Activated CD4-positive, alpha-beta T cell treated with anti-CD3 and anti-CD28 coated beads for 36 hours (primary cell): ENCODE measurements at places on chromosomes 2 and 18. TPM values are rescaled to one million over a fixed set of nuclear protein-coding genes. Genes with fewer than 3 reads are reported as not detected.

Gene APLF
- total RNA-seq = 2.5 TPM

DNA sequence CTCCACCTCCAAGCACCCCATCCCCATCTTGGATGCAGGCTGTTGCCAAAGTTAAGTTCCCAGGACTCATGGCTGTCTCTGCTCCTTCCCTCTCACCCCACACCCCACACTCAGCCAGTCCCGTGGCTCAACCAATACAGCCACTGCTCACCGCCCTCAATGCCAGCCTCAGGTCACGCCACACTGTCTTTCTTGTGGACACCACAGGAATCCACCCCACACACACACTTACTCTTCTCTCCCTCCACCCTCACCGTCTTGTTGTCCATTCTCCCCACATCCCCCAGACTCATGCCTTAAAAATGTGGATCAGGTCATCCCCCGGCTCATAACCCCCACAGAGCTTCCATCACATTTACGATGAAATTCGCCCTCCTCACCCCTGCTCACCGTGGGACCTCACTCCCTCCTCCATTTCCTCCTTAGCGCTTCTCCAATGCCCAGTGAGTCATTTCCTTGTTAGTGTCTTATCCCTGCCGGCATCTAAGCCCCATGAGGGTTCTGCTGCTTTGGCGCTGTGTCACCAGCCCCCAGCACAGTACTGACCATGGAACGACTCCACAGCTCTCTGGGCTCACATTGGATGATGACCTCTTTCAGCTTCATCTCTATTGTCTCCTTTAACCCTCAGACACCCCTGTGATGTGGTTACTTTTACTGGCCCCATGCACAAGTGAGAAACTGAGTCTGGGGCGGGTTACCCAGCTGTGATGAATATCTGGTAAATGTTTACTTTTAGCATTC is 13.8 kb downstream of the MLPH start:
- no peak for DNase-seq

Gene CTAGE1
- not detected for total RNA-seq

GRCh38 chr2:73368781-73369180 is 16.9 kb upstream of the ALMS1 start:
- DNase-seq = no peak

DNA sequence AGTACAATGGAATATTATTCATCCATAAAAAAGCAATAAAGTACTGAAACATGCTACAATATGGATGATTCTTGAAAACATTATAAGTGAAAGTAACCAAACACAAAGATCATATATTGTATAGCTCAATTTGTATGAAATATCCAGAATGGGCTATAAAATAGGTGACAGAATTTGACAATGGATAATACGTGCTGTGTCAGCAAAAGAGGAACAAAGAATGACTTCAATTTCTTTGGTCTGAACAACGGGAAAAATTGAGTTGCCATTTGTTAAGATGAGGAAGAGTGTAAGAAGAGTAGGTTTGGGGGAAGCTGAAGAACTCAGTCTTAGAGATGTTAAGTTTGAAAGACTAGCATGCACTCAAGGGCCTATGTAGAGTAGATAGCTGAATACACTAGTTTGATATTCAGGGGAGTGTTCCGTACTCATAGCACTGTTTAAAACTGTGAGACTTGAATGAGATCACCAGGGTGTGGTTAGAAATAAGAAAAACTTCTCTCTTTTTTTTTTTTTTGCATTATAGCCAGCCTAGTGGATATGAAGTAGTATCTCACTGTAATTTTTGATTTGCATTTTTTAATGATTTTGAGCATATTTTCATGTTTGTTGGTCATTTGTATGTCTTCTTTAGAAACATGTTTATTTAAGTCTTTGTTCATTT is 213.6 kb downstream of the NR4A2 start:
- no peak for DNase-seq

- DNase-seq = no peak
Observed at GRCh38 chr18:10188971-10189810, 265.2 kb upstream of the APCDD1 start.

- DNase-seq = peak; percentile 54
Observed at GRCh38 chr2:113157897-113158753, 15.6 kb upstream of the PSD4 start.

DNA sequence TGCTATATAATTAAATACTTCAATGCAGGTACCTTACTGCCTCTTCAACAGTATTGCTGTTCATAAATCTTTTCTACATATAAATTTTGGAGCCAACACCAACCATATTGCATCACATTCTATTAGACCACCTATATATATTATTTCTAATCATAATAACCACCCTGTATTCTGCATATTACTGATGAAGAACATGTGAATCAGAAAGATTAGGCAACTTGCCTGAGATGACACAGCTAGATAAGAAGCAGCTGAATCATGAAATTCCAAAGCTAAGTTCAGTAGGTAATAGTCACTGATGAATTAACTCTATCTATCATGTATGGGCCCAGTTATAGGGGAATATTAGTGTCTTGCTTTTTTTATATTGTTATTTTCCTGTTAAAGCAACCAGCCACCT is 161.8 kb downstream of the AGPS start:
- no peak for DNase-seq

Gene FAM237A
- total RNA-seq = not detected

- DNase-seq = no peak
Observed at GRCh38 chr2:236167297-236168109, 683 bp downstream of the GBX2 start.

Gene SULT1C2
- not detected for total RNA-seq

Gene TMEFF2
- total RNA-seq = not detected

Gene PSMA8
- 1.4 TPM for total RNA-seq

Gene FAHD2A
- 41.2 TPM for total RNA-seq

GRCh38 chr2:239756031-239756789 is 268.9 kb downstream of the NDUFA10 start:
- no peak for DNase-seq

DNA sequence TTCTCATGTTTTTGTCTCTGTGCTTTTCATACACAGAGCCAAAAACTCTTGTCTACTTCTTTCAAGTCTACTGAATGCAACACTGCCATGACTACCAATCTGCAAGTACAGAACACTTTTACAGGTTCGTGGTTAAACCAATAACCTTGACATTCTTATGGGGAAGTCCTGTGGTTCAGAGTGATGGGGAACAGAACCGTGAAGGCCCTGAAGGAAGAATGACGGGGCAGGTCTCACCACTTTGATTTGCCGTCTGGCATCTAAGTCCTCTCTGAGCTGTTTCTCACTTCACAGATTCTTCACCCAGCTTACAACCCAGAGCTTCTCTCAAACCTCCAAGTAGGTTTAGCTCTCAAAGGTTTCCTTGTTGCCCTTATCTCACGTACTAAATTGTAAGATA is 117.5 kb upstream of the SNTG2 start:
- peak; percentile 14 for DNase-seq

Gene SERPINB12
- total RNA-seq = not detected

DNA sequence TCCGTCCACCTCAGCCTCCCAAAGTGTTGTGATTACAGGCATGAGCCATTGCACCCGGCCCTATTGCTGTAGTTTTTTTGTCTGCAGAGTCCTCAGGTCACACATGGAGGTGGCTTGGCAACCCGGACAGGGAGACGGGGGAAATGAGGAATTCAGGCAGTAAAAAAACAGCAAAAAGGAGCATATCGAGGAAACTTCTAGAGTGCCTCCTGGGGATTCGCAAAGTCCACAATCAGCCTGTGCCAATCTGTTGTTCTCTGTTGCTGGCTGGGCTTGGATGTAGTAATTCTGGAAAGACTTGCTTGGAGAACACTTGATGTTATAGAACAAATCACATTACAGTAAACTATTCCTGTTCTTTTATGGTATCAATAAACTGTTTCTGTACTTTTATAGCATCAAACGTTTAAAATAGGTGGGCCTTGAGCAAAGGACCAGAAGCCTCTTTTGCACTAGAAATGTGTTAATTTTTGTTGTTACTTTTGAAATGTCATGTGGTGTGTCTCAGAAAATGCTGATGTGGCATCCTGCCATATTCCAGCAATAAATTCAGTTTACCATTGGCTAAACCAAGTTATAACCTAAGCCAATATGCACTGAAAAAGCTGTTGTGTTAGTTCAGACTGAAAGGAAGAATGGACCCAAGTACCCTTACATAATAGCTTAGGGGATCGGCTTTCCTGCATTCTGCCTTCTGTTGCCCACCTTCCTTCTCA is 14.4 kb downstream of the ELAC1 start:
- no peak for DNase-seq

DNA sequence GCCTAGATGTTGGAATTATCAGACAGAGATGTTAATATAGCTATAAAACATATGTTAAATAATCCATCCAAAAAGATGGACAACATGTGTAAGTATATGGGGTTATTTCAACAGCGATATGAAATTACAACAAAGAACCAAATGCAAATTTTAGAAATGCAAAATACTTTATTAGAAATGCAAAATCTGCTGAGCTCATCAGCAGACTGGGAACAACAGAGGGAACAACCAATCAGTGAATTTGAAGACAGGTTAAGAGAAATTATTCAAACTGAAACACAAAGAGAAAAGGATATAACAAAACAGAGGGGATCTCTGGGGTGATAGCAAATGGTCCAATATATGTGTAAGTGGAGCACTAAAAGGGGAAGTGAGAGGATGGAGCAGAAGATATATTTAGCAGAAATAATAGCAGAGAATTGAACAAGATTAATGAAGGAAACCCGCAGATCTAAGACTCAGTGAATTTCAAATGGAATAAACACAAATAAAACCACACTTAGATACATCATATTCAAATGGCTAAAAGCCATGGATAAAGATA is 13.5 kb upstream of the HS6ST1 start:
- no peak for DNase-seq

GRCh38 chr2:184765112-184765895 is 167.0 kb downstream of the ZNF804A start:
- DNase-seq = no peak

Gene GAL3ST2
- total RNA-seq = 1.0 TPM

DNA sequence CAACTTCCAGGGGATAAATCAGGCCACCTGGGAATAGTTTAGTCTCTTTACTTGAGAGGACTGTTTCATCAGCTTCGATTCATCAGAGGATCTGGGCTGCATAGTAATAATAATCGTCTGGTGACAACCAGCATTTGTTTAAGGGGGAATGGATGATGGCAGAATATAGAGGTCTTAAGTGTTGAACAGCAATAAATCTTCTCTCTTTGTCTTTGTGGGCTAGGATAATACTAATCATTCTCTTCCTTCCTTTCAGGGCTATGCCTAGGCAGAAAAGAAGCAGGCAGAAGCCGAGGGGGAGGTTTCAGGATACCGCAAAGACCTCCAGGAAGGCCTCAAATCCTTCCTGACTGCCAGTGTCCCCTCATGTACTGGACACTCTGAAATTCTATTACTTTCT is 150.4 kb upstream of the GAREM1 start:
- no peak for DNase-seq

DNA sequence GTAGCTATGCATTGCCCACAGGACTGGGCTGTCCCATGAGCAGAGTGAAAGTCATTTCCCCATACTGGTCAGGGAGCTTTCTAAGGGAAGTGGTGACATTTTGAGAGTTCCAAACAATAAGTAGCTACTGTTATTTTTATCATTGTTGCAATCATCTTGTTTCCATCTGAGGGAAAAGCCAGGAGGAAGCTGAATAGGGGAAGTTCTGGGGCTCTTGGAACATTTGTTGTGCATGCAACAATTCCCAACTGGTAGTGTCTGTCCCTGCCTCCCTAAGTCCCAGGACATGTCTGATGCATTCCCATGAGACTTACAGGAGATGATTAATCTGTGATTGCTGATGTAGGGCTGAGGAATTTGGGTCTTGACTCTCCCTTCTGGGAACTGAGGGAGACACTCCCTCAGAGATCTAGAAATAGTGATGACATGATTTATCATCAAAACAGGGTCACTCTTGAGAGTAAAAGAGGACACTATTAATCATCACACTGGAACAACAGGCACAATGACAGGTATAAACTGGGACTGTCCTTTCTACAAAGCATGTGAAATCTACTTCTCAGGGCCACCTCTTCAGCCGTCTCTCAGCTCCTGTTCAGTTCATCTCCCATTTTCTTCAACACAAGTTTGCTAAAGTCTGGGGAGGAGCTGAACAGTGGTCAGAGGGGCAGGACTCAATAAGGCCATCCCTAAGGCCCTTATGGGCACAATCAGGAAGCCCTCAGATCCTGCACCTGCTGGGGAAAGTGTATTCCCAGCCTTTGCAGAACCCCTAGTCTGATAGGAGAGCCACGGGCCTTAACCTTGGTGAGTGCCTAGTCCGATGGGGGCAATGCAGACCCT is 28.0 kb upstream of the MARCO start:
- no peak for DNase-seq

Gene FBXO15
- total RNA-seq = 1.6 TPM

Gene SPP2
- total RNA-seq = not detected

DNA sequence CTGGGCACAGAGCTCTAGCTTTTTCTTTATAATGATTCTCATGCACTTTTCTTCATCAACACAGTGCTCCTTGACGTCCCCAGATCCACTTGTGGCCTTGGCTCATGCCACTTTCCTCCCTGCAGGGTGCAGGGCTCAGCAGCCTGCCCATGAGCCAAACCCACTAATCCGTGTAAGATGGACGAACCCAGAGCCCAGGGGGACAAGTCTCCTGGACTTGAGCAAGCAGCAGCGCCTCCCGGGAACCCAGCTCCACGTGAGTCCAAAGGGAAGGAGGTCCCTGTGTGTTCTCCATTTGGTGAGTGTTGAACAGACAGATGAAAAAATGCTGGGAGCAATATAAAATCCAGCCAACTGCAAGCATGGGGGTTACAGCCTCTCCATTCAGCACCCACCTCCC is 470.6 kb upstream of the HS6ST1 start:
- no peak for DNase-seq

Gene COL3A1
- 0.12 TPM for total RNA-seq

DNA sequence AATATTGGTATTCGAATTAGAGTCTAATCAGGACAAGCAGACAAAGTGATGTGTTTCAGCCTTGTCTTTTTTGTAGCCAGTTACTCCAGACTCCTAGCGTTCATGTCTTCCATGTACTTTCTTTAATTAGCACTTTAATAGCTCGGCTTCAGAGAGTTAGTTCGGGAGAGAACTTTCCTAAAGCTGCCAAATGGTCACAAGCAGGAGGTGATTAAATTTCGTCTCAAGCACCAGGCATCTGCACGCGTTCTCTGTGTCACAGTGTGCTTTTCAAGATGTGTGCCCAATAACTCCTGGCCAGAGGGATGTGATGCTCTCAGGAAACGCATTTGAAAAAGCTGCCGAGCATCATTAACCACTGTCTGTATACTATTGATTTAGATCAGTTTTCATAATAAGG is 790.8 kb downstream of the SOCS6 start:
- no peak for DNase-seq

Gene C1D
- total RNA-seq = 11.3 TPM

- peak; percentile 53 for DNase-seq
Observed at GRCh38 chr2:11738589-11739436, 7.6 kb upstream of the LPIN1 start.

Gene MALL
- 2.0 TPM for total RNA-seq

DNA sequence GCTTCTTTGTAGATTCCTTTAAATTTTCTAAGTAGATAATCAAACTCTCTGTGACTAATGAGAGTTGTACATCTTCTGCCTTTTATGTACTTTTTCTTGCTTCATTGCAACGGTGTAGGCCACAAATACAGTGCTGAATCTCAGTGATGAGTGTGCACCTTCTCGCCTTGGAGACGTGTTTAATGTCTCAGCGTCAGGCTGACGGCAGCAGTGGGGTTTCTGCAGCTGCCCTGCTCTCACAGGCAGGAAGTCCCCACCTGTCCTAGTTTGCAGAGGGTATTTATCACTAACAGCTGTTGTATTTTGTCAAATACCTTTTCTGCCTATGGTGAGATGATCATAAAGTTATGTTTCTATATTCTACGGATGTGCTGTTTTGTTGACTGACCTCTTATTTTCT is 13.3 kb downstream of the AGXT start:
- DNase-seq = no peak

Gene CXCR4
- 89.3 TPM for total RNA-seq

GRCh38 chr2:129483366-129483765 is 496.1 kb upstream of the RAB6C start:
- no peak for DNase-seq
